Cortex of kidney (tissue), 1 donor: ENCODE measurements at places on chromosomes 7 and 10.
A peak's percentile ranks its signal among the peaks of the same experiment; 100 is the strongest.

- DNase-seq, result no peak
Observed at GRCh38 chr7:75048435-75049379, 24.9 kb downstream of the RCC1L start.

- DNase-seq, result no peak
Observed at GRCh38 chr10:125628104-125629049, 54.6 kb downstream of the TEX36 start.

DNA sequence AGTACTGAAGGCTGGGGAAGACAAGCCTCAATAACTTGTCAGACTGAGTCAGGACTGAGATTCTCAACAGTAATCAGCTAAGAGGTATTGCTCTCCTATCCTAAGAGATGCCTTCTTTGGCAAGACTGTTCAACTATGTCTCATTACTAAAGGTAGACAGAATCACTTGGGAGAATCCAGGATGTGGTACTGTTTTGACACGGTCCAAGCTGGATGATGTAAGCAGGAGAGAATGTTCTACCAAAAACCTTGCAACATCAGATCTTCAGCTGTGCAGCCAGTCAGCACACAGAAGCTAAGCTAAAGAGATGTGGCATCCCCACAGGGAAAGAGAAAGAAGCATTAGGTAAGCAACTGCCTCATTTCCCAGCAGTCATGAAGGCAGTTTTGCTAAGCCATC lies 391.4 kb downstream of the NRG3 start:
- DNase-seq, result no peak

GRCh38 chr10:78784546-78784945 lies 284.2 kb upstream of the ZMIZ1 start:
- DNase-seq, result no peak

- DNase-seq, result no peak
Observed at GRCh38 chr10:317271-317769, 182.1 kb downstream of the ZMYND11 start.

GRCh38 chr10:112446855-112447619 lies at the start of the genes VTI1A and ZDHHC6:
Gene VTI1A, plus strand, starts transcription at chr10:112447215. Its CDS starts 159 bp downstream, at chr10:112447374.
Gene ZDHHC6, minus strand, starts transcription at chr10:112446914. Its CDS starts 1,478 bp downstream, at chr10:112445436.
- DNase-seq, result peak; percentile 28

DNA sequence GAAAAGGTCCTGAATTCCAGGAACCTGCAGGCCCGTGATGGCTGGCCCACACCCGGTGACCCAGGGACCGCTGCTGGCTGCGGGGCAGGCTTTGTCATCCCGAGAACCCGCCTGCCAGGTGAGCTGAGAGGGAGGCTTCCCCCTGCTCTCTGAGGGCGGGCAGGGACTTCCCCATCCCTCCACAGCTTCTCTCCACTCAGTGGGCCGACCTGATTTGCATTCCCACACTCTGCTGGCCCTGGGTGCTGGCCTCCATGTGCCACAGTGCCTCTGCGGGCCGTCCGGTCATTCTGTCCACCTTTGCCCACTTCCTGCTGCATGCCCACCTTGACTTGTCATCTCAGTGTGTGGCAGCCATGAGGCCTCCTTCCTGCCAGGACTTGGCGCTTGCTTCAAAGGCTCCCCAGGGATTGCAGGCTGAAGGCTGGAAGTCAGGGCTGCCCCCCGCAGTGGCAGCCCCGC lies 35.3 kb downstream of the PALD1 start:
- DNase-seq, result no peak

DNA sequence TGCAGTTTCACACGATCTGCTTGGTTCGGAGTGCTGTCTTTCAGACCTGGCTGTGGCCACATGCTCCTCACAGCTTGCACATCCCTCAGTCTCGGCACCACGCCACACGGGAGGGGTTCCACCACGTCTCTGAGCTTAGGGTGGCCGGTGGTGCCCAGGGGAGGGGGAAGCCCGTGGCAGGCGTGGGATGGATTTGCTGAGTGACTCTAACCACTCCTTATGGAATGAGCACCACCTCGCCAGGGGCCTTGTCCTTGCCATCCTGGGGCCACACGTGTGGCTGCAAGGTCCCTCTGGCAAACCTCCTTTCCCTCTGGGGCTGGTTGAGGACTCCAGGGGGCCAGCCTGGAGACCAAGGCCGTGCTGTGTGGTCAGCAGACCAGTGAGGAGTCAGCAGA lies 29.1 kb upstream of the FAM20C start:
- DNase-seq, result no peak

GRCh38 chr10:18424200-18424599 lies 227.2 kb downstream of the NSUN6 start:
- DNase-seq, result no peak

DNA sequence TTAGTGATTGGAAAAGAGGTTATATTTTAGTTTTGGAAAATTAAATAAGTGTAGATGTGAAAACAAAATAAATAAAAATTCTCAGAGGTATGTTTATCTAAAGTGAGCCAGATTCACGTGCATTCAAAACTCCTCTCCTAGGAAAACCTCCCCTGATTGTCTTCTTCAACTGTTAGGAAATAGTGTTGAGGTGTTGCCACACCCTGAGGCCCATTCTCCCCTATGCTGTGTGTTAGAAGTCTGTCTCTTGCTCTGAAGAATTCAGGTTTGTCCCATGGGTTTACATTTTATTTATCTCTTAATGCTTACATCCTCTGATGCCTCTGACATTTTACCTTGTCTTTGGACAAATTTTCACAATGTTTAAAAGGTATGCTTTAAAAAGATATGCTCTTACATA lies 40.3 kb downstream of the PTPRE start:
- no peak for DNase-seq

DNA sequence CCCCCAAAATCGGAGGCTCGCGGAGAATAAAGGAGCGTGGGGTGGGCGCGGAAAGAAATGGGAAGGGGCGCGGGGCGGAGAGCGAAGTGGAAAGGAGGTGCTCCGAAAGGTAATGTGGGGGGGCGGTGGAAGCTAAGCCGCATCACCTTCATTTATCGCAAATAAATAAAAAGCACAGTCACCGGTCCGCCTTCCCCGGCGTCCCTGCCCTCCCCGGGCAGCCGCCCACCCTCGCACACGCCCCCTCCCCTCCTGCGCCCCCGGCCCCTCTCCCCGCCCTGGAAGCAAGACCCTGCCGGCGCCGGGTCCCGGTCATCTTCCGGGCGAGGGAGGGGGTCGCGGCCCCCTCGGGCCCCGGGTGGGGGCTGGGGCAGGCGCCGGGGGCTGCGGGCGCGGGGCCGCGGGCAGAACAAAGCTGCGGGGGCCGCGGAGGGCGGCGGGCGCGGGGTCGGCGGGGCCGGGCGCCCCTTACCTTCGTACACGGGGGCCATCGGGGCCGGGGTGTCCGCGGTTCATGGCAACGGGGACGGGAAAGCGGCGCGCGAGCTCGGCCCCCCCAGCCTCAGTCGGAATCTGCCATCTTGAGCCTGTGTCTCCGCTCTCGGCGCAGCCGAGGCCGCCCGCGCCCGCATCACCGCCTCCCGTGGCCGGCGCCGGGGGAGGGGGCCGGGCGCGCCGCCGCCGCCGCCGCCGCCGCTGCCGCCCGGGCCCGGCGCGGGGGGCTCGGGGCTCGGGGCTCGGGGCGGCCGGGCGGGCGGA lies 486 bp downstream of the HIPK2 start:
- no peak for DNase-seq

GRCh38 chr7:90607196-90607595 lies 11.1 kb downstream of the CDK14 start:
- DNase-seq, result no peak

- no peak for DNase-seq
Observed at GRCh38 chr7:27912751-27913150, 172.8 kb downstream of the TAX1BP1 start.

DNA sequence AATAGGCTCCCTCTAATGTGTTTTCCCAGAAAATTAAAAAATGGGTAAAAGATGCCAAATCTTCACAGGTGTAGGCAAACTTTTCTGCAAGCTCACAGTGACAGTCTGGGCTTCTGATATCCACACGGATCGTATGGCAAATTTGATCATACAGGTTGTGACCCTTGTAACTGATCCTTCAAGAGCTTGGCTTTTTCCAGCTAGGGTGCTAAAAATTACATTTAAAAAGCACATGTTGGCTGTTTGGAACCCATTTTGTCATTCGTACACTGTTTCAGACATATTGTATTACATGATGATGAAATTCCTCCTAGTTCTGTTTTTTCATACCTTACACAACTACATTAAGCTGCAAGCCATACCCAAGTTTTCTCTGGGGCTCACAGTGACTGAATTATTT lies 138.7 kb downstream of the GFRA1 start:
- DNase-seq, result no peak

DNA sequence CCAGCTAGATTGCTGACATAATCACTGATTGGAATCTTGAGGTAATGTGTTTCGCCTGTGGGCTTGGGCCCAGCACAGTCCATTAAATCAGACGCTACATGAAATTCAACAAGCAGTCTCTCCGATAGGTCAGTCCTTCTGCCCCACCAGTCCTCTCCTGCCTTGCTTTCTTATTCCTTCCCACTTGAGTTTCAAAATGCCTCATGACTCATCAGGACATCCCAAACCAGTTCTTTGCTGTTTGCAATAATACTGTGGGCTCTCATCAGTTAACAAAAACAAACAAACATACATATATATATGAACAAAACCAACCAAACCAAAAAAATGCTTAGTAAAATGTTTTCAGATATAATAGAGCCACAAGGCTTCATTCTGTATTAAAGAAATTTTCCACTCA lies 599.0 kb downstream of the SORCS1 start:
- no peak for DNase-seq

GRCh38 chr7:131642429-131642828 lies 86.0 kb upstream of the PODXL start:
- no peak for DNase-seq

DNA sequence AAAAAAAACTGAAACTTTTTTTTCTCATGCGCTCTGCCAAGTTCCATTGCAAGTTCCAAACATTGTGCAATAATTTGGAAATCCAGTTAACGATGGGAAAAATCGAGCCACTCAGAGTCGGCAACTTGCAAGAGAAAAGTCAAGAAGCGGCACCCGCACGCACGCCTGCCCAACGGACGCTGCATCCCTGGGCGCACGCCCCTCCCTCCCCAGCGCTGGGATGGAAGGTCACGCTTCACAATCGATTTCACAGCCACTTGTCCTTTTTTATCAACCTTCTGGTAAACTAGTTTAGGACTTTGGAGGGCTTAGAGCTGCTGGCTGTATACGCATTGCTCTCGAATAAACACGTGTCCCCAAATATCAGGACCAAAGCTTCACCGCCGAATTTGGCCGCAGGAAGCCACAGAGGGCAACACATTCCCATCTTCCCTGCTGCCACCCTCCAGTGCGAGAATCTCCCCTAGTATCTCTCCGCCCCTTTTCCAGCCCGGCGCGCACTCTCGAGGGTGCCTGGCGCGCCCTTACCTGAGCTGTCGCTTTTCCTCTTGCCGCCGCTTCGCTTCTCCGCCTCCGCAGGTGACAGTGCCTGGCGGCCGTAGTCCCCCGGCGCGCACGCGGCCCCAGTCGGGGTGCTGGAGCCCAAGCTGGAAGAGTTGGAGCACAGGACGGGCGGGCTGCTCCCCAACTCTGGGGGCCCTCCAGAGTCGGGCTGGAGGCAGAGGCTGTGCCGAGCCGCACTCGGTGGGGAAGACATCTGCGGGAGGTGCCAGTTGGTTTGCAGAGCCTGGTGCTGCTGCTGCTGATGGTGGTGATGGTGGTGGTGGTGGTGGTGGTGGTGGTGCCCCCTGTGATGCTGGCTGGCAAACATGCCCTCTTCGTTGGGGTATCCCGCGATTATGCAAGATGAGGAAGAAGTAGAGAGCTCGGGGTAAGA lies 857 bp downstream of the MEOX2 start:
- DNase-seq, result no peak

GRCh38 chr7:139799586-139799985 lies 21.8 kb upstream of the HIPK2 start:
- DNase-seq, result no peak

- no peak for DNase-seq
Observed at GRCh38 chr10:48557511-48558123, 47.3 kb downstream of the ARHGAP22 start.

DNA sequence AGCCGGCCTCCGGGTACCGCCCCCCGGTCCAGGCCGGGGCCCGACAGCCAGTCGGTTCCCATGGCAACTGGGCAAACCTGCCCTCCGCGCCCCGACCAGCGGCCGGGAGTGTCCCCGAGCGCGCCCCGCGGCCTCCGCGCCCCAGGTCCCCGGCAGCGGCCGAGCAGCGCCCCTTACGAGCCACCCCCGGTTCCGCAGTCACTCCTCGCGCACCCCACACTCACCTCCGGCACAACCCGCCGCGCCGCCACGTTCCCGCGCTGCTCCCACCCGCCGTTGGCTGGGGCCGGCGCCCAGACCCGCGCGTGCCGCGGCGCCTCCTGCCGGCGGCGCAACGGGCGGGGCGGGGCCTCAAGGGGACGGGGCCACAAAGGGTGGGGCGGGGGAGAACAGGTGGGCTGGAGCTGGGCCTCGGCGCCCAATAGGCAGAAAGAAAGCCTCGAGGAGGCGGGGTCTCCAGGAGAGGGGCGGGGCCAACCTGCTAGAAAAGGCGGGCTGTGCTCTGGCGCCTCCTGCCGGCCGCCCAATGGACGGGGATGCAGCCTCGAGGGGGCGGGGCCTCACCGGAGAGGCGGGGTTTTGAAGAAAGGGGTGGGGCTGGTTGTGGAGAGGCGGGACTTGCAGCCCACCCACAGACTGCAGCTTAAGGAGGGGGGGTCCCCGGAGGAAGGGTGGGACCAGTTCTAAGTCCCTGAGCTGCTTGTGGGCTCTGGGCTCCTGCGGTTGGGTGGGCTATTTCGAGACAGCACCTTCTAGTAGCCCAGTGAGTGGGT lies at the start of gene RADIL:
RADIL (minus strand) TSS at position 345 of the 773 bp plus-strand sequence. CDS start 5,577 bp downstream, outside the sequence.
- no peak for DNase-seq

DNA sequence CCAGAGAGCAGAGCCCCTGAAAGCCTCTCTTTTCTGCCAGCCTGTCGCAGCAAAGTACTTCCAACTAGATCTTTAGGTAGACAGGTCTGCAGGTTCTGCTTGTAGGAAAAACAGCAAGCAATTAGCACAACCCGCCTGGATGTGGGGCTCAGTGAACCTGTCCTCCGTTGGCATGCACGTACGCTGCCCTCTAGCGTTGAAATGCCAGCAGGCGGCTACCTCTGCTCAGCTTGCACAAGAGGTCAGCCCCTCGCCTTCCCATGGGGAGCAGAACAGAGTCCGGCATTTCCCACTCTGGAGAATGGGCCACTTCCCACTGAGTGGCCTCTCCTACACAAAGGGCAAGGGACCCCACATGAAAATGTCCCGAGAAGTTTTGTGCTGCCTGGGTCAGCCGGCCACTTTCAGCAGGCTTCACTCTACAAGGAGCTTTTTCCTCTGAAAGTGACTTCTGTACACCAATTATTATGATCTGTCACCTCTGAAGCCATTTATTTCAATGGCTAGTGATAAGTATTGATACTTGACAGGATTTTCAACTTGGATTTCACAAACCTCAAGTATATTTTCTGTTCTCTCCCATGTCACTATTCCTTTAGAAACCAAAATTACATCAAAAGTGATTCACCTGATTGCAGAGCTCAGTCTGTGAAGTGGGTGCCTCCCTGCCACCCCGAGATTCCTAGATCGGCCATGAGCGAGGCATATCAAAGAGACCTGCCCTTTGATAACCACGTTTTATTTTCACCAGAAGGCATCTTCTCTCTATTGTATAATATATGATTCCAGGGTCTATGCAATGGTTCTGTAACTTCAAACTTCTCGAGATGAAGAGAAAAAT lies 56.7 kb downstream of the JCAD start:
- no peak for DNase-seq

GRCh38 chr10:96440361-96441292 lies 73.1 kb downstream of the TLL2 start:
- DNase-seq, result no peak
